Activated CD4-positive, alpha-beta T cell treated with anti-CD3 and anti-CD28 coated beads, Interleukin-10, Interleukin-2, amounts not matched to agents 100 ng/mL and 50 ng/mL, durations not matched to agents 16 hours and 8 hours (primary cell): ENCODE measurements at places on chromosomes 7 and 10.

DNA sequence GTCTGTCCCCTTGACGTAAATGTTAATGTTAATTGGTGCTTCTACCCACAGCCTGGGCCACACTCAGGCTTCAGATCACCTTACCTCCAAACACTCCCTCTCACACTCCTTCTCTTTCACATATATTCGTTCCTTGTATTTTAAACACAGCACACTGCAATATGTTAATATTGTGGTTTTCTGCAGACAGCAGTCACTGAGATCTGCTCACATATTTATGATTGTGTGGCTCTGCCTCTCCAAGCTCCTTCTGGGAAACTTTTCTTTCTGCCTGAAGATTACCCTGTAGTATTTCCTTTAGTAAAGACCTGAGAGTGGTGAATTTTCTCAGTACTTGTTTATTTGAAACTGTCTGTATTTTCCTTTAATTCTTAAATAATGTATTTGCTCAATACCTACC is 104.7 kb downstream of the VWC2 start:
- no peak for DNase-seq

DNA sequence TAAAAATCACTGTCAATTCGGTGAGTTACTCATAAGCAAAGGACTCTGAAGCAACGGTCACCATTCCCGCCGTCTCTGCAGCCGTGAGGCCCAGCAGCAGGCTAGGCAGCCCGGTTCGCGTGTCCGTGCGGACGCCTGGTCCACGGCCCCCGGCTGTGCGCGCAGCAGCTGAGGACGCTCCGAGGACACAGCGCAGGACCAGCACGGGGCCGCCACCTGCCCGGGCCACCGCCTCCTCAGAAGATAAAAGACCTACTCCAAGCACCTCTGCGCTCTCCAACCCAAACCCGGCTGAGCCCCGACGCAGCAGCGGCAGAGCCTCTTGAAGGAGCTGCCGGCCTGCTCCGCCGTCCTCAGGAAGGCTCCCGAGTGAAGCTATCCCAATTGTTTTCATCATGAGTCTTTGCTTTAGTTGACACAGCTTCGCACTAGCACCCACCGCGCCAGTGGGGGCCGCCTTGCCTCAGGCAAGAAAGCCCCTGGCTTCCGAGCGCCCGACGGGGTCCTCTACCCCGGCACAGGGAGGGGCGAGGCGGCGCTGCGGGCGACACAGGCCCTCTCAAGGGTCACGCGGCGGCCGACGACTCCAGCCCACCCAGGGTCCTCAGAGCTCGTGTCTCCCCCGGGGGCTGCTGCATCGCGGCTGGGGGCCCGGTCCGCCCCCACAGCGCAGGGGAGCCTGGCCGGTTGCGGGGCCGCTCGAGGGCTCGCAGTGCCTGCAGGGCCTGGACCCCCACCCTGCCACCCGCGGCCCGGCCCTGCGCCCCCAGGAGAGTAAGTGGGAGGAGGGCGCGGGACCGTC is 16.9 kb upstream of the GPR146 start:
- no peak for DNase-seq

DNA sequence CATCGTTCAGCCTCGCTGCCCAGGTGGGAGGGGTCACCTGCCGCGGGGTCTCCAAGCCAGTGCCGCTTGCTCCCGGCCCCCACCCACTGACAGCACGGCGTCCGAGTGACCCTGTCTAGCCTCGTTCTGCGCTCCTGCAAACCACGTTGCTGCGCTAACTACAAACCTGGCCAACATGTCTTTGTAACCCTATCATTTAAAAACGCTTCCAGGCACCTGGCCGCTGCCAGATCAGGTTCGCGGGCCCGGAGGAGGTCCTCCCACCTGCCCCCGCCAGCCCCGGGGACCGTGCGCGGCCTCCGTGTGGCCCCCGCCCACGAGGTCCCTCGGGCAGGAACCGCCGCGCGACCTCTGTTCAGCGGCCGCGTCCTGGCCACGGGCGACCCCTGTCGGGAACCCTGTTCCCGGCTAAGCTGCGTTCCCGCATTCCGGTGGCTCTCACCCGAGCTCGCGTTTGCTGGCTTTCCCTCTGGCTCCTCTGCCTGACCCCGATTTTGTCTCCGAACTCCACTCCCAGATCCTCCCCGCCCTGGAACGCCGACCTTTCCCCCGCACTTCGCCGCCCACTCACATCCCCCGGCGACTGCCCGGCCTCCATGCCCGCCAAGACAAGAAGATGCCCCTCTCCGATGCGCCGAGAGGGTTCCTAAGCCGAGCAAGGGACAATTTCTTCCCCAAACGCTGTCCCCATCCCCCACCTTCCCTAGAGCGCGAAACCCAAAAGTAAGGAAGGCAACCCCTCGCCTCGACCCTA is 2.4 kb downstream of the SFMBT2 start:
- peak; percentile 57 for DNase-seq

GRCh38 chr7:5683280-5683670 is 98.2 kb downstream of the RNF216 start:
- DNase-seq = no peak

DNA sequence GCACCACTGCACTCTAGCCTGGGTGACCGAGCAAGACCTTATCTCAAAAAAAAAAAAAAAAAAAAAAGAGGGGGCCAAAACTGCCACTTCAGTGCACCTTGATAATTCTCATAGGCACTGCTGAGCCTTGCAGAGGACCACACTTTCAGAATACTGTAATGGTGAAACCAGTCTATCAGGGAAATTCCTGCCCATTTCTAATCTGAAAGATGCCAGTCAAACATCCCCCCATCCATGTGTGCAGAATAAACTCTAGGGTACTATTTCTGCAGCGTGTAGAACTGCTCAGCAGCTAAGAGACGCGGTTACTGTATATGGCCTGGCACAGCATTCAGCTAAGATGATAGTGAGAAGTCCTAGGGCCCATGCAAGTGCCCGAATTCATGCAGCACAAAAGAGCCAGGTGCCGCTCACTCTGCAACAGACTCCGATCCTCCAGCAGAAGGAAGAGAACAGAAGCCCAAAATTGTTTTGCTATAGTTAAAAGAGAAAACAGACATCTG is 286.8 kb upstream of the KLF14 start:
- DNase-seq = peak; percentile 58

- no peak for DNase-seq
Observed at GRCh38 chr10:132291826-132292225, 15.9 kb downstream of the STK32C start.

GRCh38 chr7:27631391-27631790 is 31.3 kb downstream of the HIBADH start:
- DNase-seq = no peak

DNA sequence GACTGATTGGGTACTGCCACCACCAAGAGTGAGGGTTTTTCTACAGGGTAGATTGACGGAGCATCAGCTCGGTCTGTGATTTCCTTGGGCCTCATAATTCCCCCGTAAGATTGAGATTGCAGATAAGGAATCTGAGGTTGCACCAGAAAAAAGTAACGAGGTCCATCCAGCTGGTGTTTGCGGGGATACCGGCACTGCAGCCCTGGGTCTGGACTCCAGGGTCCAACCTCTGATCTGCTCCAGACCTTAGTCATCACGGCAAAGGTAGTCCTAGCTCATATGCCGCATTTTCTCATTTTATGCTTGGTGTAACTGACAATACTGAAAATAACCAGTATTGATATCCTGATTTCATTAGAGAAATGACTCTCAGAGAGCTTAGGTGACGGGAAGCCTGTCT is 3.9 kb downstream of the CARD11 start:
- peak; percentile 56 for DNase-seq

DNA sequence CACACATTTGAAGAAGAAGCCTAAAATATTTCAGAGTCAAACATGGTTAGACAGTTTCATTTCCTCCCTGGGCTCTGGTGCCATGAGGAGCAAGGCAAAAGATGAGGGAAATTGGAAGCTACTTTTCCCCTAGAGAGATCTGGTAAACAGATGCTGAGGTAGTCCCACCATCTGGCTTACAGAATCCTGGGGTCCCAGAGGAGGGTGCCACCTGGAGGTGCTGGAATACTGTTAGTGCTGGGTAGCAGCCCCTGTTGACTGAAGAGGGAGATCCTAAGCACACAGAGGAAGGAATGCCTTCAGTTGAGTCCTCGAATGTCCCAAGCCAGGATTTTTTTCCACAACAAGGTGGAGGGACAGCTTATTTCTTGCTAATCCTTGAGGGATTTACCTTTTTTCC is 160.1 kb downstream of the FZD1 start:
- no peak for DNase-seq

GRCh38 chr10:98404571-98405359 is 10.2 kb downstream of the PYROXD2 start:
- DNase-seq = peak; percentile 78

GRCh38 chr7:83751217-83751616 is 102.3 kb upstream of the SEMA3E start:
- DNase-seq = no peak
